ENCODE measurements at places on chromosomes 7 and 10. TPM values are rescaled to one million over a fixed set of nuclear protein-coding genes. Genes with fewer than 3 reads are reported as not detected.

Gene FAS
- total RNA-seq: 133 TPM

Gene JMJD1C
- total RNA-seq: 330 TPM

Gene MACROH2A2
- total RNA-seq: 13.1 TPM

Gene GRID2IP
- 0.21 TPM for total RNA-seq

Gene SPDYE1
- total RNA-seq: not detected
